CD4-positive, alpha-beta T cell treated with Interleukin-2 at 100 ng/mL for 4 hours (primary cell): ENCODE measurements at places on chromosomes 1 and 21.

DNA sequence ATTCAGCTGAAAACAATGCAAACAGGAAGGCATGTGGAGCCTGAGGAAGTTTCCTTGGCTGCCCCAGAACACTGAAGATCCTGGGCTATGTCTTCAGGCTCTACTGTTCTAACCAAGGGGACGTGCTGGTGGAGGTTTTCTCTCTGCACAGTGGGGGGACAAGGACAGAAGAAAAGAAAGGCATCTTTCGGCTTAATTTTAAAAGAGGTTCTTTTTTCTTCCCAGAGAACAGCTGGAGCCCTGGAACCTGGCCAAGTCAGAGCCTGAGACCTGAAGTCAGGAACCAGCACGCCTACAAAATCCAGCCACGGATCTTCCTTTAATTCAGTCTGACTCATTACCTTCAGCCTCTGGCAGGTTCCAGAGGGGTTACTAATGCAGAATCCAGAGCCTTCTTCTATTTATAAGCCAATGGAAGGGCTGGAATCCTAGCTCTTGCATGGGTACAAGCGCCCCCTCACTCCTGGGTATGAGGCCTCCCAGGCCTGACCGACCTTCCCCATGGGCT lies 19.8 kb downstream of the CTNNBIP1 start:
- DNase-seq: no peak

DNA sequence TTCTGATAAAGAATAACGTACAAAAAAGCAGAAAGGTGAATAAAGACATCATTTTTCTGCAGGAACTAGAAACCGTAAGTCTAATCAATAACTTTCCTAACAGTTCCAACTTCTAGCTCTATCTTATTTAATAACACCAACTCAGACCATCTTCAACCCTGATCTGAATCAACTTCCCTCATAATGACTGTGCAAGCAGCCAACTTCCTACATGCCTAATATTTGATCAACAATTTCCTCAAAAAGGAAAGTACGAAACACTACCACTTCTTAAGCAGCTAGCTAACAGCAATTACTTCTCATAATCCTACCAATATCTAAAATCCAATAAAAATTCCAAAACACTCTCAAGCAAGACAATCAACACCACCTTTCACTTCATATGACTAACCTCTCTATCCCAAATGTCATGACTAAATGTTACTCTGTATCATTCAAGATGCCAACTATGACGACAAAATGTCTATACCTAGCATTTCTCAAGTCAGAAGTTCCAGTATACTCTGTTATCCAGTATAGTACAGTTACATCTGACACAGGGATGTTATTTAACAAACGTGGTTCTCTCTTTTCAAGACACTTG lies 1.7 kb downstream of the COP1 start:
- DNase-seq: peak; percentile 10

- peak; percentile 65 for DNase-seq
Observed at GRCh38 chr1:32215629-32216480, 6.3 kb downstream of the TMEM234 start.

GRCh38 chr1:67769633-67770256 lies 63.5 kb downstream of the GNG12 start:
- DNase-seq: no peak

DNA sequence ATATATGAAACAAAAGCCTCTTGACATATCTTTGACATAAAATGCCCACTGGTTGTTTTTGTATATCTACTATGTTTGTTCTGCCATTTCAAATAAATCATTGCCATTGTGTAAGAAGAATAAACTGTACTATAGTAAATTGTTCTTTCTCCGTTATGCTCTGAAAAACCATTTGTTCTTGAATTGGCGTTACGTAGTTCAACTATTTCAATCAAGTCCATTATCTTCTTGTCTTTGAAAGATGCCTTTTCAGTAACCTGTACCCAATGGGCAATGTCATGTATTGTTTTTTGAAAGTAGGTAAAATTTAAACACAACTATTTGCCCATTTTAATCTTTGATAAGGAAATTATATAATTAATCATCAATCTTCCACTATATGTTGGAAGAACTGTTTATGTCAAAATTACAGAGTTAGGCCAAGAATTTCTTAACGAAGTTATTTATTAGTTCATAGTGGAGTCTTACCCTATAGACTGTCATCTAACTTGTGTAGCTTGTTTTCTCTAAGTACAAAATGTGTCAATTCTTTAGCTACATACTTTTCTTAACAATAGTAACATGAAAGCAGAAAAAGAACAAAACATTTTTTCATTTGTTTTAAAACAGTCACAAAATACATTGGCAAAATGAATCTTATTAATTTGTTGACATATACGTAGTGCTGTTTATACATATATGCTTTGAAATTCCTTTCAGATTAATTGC lies 294.8 kb downstream of the PTPRC start:
- no peak for DNase-seq

DNA sequence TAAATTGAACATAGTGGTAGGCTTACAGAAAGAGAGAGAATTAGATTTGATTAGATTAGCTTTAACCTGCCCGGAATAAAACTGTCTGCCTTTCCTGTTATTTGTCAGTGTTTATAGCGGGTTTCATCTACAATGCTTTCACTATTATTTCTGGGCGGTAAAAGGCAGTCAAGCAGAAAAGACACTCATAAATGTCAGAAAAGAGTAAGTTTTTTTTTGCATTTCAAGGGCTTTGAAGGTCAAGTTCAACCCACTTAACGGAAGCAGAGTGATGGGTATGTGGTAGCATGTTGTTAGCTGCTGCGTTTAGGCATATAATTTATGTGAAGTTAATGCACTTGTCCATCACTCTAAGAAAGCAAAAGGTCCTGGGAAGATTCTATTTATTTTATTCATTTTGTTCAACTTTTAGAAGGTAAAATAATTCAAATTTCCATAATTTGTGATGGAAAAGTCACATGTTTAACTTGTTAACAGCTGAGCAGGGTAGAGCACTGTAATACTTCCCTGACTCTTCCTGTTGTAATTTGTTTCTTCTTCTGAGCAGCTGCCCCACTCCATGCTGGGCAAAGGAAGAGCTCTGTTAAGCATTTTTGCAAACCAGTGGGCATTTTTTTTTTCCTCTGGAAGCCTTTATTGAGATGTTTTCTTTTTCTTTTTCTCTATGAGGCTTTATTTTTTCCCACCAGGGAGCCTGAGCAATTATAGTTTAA lies 220.1 kb downstream of the ST6GALNAC3 start:
- peak; percentile 24 for DNase-seq

DNA sequence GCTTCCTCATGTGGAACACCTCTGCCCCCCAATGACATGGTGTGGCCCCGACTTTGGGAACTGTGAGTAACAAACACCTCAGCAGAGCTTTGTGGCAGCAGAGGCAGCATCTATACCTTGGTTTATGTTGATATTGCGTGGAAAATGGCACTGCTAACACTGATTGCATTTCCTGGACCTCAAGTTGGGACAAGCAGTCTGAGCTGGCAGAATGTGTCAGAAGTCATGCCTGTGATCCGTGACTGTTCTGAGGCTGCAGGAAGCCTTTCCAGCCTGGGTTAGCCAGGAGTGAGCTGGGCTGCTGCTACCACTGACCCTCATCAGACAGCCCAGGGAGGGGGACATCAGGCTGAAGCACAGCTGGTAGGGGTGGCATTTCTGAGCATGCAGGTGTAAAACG lies 268.5 kb downstream of the KCNJ6 start:
- no peak for DNase-seq

DNA sequence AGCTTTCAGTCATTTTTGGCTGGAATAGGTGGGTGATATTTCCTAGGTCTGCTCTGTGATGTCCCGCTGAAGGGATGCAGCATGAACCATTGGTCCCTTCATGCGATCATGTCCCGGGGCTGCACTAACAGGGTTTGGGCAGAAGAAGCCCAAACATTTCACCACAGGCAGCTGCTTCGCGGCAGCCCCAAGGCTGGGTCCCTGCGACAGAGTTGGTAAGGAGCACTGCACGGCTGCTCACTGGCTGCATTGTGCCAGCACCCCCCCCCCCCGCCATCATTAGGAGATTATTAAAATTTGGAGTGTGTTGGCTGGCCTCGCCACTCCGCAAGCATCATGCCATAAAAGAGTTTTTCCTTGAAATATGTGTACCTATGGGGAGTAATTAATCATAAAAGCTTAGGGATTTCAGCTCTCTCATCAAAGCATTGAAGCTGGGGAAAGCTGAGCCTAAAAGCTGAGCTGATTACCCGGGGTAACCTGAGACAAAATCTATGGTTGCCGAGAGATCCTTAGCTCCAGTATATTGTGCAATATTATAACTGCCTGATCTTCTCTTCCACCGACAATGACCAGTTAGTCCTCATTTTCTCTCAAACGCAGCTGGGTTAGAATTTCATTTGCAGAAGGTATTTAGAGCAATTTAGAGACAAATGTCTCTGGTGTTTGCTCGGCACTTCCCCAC lies 62.5 kb downstream of the PEX14 start:
- no peak for DNase-seq

- no peak for DNase-seq
Observed at GRCh38 chr21:37623183-37623582, 256.6 kb downstream of the DYRK1A start.

GRCh38 chr1:119968068-119968492 lies 71.8 kb upstream of the ADAM30 start:
- DNase-seq: peak; percentile 85

DNA sequence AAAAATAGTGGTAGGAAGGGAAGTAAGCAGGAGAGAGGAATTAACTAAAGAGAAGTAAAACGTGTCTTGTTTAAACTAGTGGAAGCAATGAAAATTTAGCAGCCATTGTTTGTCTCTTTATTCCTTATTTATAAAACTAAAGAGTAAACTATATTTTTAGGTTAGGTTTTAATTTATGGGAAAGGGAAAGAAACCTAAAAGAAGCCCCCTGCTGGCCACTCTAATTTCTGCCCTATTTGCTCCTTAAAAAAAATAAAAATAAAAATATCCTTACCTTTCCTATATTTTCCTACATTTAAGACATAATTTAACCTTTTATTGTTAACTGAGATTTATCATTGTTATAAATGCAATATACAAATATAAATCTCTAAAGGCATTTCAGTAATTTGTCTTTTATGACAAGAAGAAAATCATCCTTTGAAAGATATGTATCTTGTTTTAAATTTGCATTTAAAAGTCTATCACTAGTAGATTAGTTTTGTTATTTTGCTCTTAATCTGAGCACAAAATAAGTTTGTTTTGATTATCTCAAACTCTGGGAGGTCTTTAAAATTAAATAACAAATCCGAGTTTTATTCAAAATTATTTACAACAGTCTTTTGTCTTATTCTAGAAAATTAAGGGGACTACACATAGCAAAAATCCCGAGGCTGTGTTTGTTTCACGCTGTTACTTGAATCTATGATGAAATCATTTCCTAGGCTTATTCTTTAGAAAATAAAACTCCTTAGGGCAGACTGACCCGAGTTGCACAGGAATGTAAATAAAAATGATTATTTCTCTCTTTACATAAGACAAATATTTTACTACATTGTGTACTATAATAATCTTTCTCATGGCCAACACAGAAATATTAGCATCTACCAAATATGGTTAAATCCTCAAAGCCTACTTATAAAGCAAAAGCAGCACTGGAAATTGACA lies 201.7 kb downstream of the NRIP1 start:
- no peak for DNase-seq

DNA sequence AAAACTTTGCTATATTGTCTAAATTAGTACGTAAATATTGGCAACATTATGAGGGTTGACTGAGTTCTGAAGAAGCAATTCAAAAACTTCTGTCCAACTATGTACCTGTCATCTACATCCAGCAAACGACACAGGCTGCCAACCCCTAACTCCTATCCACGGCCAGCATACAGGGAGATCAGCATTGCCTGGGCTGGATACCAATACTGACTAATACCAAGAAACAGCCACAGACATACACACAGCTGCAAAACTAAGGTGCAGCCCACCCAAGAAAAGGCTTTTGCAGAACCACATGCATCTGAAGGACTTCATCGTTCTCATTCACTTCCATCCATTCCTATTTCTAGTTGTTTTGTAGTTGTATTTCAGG lies 2.0 kb downstream of the KIAA0319L start:
- no peak for DNase-seq

GRCh38 chr1:116368241-116368640 lies 4.8 kb upstream of the ATP1A1 start:
- DNase-seq: no peak

GRCh38 chr1:222461941-222462340 lies 86.0 kb downstream of the HHIPL2 start:
- DNase-seq: no peak

DNA sequence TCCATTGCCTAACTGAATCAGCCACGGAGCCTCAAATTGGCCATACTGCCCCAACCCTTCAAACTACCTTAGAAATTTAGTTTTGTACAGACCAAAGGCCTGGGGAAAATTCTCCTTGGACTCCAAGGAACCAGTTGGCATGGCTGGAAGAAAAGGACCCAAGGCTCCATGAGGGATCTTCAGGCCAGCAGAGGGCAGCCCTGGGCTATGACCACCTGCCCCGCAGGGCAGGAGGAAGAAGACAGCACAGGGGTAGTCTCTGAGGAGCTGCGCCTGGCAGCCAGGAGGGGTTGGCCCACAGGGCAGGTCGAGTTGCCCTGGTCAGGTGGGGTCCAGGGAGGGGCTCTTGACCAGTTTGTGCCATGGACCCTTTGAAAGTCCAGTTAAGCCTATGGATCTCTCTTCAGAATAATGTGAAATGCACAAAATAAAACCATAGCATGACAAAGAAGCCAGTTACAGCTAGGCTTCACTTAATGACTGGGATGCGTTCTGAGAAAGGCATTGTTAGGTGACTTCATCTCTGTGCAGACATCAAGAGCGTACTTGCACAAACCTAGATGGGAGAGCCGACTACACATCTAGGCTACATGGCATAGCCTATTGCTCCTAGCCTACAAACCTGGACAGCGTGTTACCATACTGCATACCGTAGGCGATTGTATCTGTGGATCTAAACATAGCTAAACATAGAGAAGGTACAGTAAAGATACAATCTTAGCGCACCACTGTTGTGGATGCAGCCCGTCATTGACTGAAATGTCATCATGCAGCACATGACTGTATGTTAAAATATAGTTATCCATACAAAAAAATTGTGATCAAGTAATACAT lies 26.1 kb downstream of the CACNA1S start:
- peak; percentile 22 for DNase-seq

DNA sequence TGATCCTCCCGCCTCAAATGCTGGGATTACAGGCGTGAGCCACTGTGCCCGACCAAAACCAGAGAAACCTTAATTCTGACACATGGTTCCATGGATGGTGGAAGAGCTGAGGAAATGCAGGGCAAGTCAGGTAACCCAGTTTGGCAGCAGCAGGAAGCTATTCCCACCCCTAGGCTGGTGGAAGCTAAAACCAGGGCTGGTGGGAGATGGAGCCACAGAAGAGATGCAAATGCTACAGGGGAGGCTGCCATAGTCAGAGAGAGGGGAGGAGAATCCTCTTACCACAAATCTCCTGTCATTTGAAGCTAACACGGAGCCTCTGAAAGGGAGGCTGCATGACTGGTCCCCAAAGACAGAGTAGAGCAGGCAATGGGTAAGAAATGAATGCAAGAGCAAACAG lies 4.1 kb upstream of the CDC42BPA start:
- DNase-seq: no peak

DNA sequence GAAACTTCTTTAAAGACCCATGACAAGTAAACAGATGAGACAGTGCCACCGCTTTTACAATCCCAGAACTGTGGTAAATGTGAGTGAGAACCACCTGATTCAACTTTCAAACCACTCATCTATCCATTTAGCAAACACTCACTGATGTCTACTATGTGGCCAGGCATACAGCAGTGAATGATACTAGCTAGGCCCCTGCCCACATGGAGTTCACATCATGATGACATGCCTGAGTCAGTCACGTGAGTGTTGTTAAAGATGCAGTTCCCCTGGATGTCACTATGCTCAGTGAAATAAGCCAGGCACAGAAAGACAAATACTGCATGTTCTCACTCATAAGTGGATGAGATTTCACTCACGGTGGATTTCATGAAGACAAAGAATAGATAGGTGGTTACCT lies 28.4 kb downstream of the STX6 start:
- no peak for DNase-seq

GRCh38 chr1:117372863-117373412 lies 5.7 kb downstream of the MAN1A2 start:
- DNase-seq: no peak
